ENCODE measurements at places on chromosomes 6 and 20.

DNA sequence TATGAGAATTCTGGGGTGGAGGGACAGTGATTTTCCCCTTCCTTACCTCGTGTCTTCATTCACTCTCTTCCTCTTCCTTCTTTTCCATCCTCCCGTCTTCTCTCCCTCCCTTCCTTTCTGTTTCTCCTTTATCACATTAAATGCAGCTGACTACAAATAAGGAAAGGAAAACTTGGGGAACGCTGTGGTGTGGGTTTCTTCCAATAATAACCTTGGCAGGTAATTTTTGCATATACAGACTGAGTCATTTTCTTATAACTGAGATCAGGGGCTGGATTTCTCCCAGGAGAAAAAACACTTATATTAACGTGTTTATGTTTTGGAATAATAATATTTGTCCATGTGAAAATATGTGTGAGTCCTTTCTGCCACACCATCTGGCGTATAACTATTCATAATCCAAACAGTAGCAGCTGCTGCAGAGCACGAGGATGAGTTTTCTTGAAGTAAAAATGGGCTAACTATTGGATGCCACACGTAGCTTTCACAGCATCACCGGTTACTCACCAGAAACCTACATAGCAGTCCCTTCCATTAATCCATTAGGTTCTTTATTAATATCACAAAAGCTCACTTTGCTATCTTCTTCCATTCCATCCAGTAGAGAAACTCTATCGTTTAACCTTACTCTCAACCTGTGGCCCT is 139.2 kb upstream of the SASH1 start:
- no peak for DNase-seq

DNA sequence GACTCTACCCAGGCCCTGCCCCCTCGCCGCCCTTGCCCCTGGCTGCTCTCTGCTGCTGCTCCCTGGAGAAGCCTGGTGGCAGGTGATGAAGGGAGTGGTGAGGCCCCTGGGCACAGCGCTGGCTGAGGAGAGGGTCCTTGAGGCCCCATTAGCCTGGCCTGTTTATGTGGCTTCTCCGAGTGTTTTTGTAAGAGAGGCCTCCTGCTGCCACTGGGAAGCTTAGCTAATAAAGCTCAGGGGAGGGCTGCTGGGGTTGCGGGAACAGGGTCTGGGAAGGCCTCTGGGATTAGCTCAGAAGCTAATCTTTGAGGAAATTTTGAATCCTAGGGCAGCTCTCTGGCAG is 15.5 kb downstream of the EBF4 start:
- DNase-seq = no peak

- no peak for DNase-seq
Measured at GRCh38 chr6:159691963-159692287, 1.1 kb downstream of the SOD2 start.

- DNase-seq = peak; percentile 42
Measured at GRCh38 chr6:31734821-31735406, 1.4 kb downstream of the CLIC1 start.

GRCh38 chr6:141451181-141451510 is 681.6 kb upstream of the GJE1 start:
- DNase-seq = no peak
